ENCODE measurements at places on chromosomes 11 and 22.

DNA sequence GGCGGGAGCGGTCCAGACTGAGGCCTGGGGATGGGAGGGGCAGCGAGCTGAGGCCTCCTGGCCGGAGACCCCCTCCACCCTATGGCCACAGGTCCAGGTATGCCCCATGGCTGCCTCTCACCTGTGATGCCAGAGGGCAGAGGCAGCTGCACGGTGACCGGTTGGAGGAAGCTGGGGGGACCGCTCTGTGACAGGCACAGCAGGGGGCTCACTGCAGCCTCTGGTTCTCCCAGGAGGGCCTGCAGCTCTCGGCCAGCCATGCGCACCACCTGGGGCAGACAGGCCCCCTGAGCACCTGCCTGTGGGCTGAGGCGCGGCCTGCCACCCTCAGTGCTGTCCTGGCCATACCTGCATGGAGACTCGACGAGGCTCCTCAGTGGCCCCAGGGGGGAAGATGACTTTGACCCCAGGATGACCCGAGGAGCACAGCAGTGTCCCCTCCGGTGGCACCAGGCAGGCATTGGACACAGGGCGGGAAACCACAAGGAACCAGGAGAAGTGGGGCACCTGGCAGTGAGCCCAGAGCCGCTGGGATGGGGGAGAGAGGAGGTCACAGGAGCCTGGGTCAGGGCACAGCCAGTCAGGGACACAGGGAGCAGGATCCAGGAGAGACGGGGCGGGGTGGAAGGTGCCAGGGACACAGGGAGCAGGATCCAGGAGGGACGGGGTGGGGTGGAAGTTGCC is 3.2 kb upstream of the SLC25A22 start:
- DNase-seq: no peak

DNA sequence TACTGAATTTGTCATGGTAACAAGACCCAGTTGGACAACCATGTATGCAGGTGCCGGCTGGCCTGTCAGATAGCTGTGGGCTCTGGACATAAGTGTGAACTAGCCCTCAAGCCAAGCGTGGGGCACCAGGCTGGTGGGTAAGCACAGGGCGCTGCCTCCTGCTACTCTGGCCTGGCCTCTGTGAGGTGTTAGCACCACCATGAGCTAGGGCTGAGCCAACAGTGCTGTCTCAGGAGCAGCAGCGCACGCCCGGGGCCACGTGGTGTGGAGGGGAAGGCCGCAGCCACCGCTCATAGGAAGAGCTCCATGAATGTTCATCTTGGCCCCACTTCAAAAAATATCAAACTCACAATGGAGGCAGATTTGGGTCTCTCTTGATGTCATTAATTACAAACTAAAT is 35.3 kb upstream of the GNB1L start:
- no peak for DNase-seq

- DNase-seq: no peak
Measured at GRCh38 chr11:6191742-6192141, 7.3 kb upstream of the OR52W1 start.

DNA sequence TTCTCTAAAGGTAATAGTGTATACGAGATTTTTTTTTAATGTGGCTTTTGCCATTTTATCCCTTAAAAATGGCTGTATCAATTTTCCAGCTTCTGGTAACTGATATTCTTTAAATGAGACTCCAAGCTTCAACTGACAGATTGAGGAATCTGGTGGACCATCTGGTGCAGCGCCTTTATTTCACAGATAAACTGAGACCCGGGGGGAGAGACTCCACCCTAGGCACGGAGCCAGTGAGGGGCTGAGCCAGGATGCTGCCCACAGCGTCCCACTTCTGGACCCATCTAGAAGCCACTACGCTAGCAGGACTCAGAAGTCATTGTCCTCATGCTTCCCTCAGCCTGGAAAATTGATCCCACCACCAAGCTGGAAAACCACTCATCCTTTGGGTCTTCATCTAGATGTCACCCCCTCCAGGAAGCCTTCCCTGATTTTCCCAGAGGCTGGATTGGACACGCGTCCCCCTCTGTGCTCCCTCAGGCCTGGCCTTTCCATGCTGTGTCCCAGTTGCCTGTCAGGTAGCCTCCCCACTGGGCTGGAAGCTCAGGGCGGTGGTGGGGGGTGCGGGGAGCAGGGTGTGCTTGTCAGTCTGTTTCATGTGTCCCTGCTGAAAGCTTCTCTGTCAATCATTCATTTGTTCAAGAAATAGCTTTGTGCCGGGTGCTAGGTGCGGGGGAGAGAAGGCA is 12.3 kb upstream of the CD5 start:
- DNase-seq: no peak
